ENCODE measurements at places on chromosomes 6 and 20.
A peak's percentile ranks its signal among the peaks of the same experiment; 100 is the strongest.

DNA sequence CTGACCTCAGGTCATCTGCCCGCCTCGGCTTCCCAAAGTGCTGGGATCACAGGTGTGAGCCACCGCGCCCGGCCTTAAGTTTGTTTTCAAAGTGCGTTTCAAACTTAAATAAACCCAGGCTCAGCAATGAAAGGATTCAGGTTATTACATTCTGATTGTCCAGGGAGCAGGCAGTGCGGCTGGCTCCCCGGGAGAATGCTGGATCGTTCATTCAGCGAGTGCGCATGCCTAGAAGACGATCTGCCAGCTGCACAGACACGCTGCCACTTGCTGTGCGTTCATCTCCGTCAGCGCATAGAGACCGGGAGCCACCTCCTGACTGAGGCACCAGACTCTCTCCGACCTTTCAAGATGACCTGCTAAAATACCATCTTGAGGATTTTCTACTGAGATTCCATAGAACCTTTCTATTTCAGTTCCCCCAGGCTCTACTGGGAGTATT is 163.9 kb upstream of the ZNF217 start:
- DNase-seq = no peak

DNA sequence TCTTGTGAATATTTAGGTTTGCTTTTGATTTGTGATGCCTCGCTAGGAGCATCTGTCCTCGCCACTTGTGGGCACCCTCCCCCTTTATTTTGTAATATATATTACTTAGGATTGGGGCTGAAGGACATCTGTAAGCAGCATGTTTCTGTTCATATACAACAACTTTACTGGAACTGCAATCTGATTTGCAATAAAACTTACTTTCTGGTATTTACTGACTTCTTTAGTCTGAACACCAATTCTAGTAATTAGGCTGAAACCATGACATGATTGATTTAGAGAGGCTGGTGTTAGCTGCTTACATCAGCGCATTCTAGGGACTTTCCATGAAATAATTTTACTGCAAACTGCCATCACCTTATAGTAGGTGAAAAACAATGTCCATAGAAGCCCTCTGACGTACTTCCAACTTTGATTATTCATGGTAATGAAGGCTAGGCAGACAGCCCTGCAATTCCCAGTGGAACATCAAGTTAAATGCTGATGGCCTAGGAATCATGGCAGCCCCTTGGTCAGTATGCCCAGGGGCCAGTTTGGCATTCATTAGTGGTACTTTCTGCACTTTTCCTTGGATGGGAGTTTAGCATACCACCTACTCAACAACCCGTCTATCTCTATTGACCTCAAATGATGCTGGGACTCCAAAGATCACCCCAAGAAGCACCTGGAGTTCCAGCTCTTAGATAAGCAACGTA is 132.9 kb upstream of the MCHR2 start:
- DNase-seq = peak; percentile 34

- DNase-seq = no peak
These were observed 16.2 kb downstream of the BNIP5 start for GRCh38 chr6:36320475-36320874.

- peak; percentile 6 for DNase-seq
These were observed 4.9 kb downstream of the ADGRB3 start for GRCh38 chr6:68639826-68640490.

DNA sequence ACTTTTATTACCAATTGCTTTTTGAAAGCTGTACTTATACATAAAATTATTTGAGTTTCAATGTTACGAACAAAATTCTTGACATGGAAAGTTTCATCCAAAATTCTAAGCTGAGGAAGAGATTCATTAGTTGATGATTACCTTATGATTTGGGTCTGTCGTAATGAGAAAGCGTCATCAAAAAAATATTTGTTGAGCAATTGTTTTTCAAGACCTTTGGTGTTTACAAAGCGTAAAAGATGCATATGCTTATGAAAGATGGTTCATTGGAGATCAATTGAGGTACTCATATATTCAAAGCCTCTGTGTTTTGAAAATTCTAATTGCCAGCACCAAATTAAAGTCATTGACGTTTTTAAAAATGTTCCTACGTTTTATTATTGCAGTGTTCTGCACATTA is 110.5 kb upstream of the DOK5 start:
- no peak for DNase-seq

GRCh38 chr6:41677124-41677921 is 39.1 kb downstream of the MDFI start:
- no peak for DNase-seq

GRCh38 chr20:9810738-9811137 is 28.1 kb downstream of the PAK5 start:
- no peak for DNase-seq

DNA sequence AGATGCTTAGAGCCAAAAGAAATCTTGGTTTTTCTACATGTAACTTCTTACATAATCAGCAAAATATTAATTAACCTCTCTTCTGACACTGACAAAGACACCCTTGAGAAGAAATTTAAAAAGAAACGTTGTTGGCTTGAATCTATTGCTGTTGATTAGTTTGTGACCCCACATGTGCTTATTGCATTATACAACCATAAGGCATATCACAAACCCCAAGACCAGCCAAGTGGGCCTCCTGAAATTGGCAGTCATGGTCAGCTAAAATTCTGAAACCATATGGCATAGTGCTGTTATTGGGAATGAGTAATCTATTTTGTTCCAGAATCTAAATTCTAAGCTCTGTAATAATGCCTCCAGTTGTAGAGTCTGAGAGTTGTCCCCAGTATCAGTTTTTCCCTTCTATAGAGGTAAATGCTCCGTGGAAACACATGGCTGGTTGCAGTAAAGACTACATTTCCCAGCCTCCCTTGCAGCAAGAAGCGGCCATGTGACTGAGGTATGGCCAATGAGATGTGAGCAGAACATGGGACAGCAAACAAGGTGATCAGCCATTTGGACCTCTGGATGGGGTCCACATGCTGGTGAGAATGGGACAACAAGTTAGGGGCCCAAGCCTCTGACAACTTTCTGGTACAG is 42.3 kb upstream of the PTPN1 start:
- DNase-seq = peak; percentile 48

DNA sequence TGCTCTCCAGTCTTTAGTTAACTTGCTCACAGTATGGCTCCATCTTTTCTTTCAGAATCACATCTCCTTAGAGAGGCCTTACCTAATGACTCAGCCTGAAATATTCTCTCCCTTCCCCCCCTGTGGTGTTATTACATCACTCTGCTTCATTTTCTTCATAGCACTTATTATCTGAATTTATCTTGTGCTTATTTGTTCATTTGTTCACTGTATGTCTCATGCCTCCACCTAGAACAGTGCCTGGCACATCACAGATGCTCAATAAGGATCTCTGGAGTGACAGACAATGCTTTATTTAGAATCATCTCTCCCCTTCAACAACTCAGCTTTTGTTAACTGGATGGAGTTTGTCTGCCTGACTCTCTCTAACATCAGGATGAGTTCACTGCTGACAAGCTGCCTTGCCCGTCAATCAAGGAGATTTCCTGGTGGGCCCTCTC is 96.6 kb upstream of the MAN1A1 start:
- DNase-seq = peak; percentile 84

GRCh38 chr6:169174516-169175359 is 78.9 kb downstream of the THBS2 start:
- DNase-seq = no peak

GRCh38 chr6:169618526-169619490 is 83.0 kb downstream of the WDR27 start:
- peak; percentile 99 for DNase-seq

DNA sequence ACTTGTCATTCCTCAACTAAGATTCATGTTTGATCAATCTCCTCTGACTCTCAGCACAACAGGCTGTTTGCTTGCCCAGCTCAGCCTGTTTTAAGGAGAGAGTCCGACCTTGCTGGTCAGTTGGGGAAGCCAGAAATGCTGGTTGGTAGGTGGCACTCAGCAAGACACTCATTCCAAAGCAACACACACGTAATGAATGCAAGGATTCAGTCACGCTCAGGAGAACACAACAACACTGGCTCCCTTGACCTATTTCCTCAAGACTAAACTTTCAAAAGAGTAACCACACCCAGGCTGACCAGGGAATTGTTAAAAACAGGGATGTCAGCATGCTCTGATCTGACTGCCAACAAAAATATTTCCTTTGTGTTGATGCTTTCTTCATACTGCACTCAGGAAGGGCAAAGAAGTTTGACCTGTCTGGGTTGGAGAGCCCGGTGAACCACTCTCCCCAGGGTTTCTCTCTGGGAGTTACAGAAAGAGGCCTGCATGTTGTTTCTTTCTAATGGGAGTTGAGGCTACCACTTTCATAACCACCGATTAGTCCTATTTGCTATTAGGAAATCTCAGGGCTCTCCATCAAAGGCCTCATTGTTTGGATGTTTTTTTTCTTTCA is 25.6 kb upstream of the PREP start:
- DNase-seq = peak; percentile 39

DNA sequence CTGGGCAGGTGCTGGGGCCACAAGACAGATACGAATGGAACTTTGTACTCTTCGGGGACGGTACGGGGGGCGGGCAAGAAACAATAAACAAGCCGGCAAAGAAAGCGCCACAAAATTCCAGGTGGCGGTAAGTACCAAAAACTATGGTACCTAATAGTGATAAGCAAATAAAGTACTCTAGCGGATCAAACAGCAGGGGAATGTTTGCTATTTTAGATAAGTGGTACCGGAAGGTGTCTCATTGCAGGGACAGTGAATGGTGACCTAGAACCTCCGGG is 15.1 kb upstream of the RIPK1 start:
- no peak for DNase-seq

GRCh38 chr20:24040896-24041459 is 52.4 kb upstream of the GGTLC1 start:
- no peak for DNase-seq

DNA sequence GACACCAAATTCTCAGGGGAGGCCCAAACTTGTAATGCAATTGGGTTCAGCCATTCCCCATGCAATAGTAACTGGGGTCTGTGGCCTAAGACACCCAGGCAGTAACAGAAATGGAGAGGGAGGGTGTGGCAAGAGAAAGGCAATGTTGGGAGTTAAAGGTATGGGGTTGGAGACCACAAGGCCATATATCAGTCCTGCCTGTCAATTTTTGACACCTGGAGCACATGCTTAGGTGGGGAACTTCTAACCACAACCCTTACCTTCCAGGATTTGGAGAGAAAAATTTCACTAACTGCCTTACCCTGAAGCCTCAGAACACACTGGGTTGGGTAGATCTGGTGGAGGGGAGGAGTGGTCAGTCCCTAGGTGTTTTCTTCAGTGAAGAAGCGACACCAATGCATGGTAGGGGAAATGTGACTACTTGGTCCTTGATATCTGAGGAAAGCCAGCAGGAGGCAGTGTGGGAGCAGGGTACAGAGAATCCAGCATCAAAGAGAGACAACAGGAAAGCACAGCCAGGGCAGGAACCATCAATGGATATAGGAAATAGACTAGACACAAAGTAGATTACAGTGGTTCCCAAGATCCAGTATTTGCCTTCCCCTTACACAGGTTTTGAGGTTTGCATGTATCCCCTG is 6.8 kb upstream of the USP49 start:
- peak; percentile 30 for DNase-seq

DNA sequence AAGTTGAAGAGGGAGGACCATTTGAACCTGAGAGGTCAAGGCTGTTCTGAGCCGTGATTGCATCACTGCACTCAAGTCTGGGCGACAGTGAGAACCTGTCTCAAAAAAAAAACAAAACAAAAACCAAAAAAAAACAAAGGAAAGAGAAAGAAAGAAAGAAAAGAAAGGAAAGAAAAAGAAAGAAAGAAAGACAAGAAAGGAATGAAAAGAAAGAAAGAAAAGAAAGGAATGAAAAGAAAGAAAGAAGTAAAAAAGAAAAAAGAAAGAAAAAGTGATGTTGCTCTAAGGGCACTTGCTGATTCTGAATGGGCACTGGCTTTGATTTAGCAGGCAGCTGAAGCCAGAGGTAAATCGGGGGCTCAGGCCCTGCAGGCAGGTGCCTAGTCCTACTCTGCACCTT is 161.0 kb downstream of the MCHR2 start:
- no peak for DNase-seq

DNA sequence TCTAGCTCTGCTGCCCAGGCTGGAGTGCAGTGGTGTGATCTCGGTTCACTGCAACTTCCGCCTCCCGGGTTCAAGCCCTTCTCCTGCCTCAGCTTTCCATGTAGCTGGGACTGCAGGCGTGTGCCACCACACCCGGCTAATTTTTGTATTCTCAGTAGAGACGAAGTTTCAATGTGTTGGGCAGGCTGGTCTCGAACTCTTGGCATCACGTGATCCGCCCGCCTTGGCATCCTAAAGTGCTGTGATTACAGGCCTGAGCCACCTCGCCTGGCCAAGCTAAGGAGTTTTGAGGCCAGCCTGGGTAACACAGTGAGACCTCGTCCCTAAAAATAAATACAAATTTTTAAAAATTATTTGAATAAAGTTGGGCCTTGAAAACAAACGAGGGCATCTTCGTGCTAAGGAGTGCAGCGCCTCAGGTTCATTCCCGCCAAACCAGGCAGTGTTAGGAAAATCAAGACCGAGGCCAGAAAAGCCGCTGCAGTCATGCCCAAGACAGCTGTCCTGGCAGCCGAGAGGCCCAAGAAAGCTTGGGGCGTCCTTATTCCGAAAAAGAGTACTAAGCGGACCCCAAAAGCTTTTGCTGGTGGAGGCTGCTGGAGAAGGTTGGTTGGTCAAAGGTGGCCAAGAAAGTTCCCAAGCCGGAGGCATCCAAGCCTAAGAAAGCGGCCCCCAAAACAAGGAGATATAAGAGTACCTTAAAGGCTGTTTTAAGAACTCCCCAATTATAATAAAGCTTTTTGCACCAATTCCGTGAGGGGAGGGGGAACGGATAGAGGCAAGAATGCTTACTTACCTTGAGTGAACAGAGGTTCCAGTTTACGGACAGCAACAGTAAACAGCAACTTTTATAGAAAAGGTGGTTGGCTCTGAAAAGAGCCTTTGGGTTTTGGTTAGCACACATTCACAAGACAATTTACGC is 109.0 kb downstream of the HFE start:
- DNase-seq = peak; percentile 56

DNA sequence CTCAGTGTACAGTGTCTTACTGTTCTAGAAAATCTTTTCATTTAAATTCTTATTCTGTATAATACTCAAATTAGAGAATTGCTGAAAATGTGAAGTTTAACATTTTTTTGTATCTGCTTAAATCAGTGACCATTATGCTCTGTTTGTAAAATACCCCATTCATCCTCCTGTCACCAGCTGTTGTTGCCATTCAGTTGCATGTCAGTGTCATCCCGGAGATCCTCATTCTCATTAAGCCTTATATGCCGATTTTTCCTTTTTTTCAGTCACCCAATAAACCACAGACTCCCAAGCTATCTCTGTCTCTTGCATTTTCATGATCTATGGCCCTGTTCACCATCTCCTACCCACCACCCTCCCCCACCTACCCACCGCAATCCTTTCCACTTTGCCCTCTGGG is 20.4 kb downstream of the GTF2H5 start:
- DNase-seq = no peak

GRCh38 chr20:41137614-41138474 is 501 bp downstream of the PLCG1 start:
- DNase-seq = peak; percentile 83

DNA sequence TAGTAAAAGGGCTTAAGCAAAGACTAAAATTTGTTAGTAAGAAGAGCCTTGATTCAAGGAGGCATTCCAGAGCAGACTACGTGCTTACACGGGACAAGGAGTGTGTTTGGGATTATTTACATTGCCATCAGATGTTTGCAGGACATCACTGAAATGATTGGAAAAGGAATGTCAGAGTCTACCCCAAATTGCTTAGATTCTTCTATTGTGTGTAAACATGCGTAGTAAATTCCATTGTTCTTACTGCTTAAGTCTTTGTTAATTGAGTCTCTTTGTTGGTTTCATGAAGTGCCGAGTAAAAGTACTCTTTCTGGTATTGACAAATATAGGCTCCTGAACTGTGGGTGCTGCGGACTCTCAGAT is 60.5 kb downstream of the CD83 start:
- DNase-seq = peak; percentile 28
